ENCODE measurements at places on chromosomes 11 and 22.

GRCh38 chr11:119624102-119624615, 104.8 kb downstream of the NECTIN1 start:
- DNase-seq: no peak

- peak; percentile 16 for DNase-seq
Observed at GRCh38 chr11:118742304-118742703, 48.7 kb downstream of the DDX6 start.

GRCh38 chr11:5611627-5612026, 13.2 kb upstream of the TRIM34 start:
- no peak for DNase-seq

- no peak for DNase-seq
Observed at GRCh38 chr11:105189581-105189980, 50.0 kb upstream of the CARD18 start.

DNA sequence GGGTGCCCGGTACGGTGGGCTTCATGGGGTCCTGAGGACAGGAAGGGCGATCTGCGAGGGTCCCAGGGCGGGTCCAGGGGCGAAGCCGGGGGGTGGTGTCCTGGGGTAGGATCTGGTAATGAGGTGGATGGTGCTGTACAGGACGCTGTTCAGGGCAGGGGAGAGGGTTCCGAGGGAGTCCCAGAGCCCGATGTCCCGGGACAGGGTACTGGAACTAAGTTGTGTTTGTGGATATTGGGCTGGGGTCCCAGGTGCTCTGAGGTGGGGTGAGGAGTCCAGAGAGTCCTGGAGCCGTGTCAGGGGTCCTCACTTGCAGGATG, 426 bp downstream of the LZTR1 start:
- DNase-seq: no peak

DNA sequence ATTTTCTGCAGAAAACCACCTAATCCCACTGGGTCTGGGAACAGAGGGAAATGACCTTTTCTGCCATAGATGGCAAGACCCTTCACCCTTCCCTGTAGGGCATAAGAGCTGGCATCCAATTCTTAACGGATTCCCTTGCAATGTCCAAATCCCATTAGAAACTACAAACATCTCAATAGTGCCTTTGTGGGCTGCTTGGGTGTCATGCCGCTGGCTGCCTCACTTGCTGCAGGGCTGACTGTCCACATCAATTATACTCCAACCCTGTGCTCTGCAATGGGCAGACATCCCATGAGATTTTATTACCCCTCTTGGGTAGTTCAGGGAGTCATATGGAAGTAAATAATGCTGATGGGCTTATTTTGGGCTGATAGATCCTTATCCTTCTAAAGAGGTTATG, 7.3 kb downstream of the GRAP2 start:
- DNase-seq: no peak

- no peak for DNase-seq
Observed at GRCh38 chr11:45247433-45247832, 38.7 kb downstream of the SYT13 start.

DNA sequence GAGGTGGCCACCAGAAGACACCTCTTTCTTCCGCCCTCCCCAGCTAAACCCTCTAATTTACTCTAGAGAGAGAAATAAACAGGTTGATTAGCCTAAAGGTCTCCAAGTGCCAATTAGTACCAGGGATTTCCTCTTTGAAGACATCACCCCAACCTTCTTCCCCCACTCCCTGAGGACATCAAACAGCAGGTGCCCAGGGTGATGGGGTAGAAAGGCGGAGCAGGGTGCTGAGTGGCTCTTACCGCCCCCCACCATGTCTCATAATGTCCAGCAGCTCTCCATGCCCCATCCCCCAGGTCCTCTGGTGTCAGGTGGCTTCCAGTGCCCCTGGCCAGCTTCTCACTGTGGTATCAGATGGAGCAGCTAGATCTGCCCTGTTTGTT, 5.3 kb upstream of the GNAZ start:
- no peak for DNase-seq

GRCh38 chr11:15720460-15720859, 605.7 kb downstream of the INSC start:
- DNase-seq: no peak

- DNase-seq: no peak
Observed at GRCh38 chr11:87894961-87895360, 280.3 kb downstream of the RAB38 start.

GRCh38 chr11:74791333-74792100, 42.9 kb downstream of the RNF169 start:
- no peak for DNase-seq

DNA sequence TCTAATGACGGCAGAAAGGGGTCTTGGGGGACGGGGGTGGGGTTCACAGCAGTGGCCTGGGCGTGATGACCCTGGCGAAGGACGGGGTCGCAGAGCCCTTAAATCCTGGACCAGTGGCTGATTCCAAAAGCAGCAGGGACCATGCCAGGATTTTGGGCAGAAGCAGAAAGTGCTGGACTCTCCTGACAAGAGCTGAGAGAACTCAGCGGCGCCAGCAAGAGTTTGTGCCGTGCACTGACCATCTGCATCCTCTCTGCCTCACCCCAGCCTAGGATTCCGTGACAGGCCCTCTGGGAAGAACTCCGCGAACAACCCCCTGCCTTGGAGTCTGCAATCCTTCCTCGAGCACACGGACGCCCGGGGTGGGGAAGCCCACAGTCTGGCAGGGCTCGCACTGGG, 644 bp upstream of the NDUFV1 start:
- DNase-seq: peak; percentile 25

DNA sequence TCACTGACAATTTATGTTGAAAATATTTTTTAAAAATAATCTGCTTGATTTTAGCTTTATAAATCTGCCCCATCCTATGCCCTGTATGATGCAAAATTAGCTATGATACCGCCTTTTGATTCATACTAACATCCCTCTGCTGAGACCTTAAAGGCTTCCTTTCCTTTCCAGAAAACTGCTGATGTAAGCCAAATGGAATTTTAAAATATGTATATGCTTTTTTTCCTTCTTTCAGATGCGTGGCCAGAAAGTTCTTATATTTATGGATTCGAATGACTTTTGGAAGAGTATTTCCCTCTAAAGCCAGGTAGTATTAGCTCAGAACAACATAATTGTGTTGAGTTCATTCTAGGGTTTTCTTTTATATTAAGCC, 34.5 kb downstream of the SFI1 start:
- peak; percentile 68 for DNase-seq

- DNase-seq: peak; percentile 5
Observed at GRCh38 chr11:91871791-91872190, 352.8 kb upstream of the FAT3 start.

DNA sequence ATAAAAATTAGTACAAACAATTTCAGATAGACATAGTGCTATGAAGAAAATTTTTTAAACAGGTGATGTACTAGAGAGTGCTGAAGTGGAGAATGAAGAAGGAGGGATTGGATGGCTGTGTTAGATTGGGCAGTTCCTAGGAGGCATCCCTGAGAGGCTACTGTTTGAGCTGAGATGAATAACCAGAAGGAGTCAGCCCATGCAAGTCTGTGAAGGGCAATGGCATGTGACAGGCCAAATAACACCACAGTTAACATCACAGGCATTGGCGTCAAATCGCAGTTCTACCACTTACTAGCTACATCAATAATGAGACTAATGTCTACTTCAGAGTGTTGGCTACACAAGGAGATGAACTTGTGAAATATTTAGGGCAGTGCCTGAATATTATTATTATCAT, 35.4 kb downstream of the HORMAD2 start:
- DNase-seq: no peak

DNA sequence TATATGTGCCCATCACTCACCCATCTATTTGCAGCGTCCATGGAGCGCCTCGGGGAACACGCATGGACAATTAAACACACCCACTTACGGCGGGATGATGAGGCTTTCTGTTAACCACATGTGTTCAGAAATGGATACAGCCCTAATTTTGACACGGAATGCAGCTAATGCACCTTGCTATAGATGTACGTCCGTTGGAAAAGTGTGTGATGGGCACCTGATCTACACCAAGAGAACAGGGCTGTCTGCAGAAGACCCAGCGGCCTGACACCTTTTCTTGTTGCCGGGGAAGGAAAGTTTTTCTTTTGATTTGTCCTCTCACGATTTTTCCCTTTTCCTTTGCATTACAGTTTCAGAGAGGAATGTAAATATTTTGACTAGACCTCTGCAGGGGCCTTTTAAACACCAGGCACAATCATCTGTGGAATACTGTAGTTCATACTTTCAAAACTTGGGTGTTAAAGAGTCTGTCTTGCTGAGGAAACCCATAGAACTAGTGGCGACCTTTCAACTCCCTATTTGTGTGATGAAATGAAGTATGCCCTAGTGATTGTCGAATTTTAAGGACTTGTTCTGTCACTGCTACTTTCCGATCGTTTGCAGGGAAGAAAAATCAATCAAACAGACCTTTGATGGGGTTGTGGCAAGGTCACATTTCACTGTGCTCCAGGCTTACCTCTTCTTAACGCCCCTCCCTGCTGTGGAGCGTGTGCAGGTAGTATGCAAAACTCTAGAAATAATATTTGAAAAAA, 16.5 kb upstream of the PAX6 start:
- peak; percentile 61 for DNase-seq

DNA sequence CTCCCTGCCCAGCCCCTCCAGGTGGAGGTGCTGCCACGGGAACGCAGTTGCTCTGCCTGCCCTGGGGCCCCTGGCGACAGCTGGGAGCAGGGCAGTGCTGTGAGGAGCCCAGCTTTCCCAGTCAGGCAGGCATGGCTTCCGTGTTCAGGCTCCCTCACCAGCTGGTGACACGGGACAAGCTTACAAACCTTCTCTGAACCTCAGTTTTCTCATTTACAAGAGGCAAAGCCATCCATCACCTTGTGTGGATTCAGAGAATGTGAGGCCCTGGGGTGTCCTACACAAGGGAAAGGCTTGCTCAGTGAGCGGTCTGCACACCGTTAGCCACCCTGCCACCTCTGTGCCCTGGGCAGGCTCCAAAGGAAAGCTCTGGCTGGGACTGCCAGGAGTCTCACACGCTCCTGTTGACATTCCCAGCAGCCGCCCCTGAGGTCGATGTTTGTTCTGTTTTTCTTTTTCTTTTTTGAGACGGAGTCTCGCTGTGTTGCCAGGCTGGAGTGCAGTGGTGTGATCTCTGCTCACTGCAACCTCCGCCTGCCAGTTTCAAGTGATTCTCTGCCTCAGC, 23.5 kb downstream of the SUN2 start:
- DNase-seq: no peak

- no peak for DNase-seq
Observed at GRCh38 chr22:28958611-28959010, 75.2 kb downstream of the ZNRF3 start.

DNA sequence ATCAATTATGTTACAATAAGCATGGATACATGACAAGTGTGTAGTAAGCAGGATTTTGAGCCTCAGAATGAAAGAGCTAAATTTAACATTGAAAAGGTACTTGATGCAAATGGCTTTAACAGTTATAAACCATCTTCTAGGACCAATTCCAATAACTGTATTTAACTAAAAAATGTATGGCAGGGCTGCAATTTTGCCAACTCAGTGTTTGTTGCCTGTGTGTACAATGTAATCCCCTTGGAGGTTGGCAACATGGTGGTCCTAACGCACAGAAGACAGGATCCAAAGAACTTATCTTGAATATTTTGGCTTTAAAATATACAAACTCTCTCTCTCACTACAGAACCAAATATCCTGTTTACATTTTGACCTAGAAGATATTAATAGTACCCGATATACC, 2314.1 kb downstream of the LRRC4C start:
- no peak for DNase-seq

GRCh38 chr11:1733009-1733715, 17.2 kb downstream of the IFITM10 start:
- DNase-seq: no peak

DNA sequence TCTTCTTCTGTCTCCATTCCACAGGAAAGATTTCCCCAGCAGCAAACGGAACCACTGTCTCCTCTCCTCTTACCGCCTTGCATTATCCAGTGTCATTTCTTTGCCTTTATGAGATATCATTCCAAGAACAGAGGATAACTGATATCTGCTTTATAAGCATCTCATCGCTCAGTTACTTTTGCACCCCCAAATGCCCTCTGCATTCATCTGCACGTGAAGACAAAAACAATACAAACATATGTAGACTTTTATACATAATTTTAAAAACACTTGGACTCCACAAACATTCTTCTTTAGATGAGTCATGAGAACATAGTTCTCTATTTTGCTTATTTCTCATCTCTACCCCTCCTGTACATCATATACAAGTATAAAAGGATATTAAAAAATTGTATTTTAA, 512 bp upstream of the OR51T1 start:
- peak; percentile 43 for DNase-seq

DNA sequence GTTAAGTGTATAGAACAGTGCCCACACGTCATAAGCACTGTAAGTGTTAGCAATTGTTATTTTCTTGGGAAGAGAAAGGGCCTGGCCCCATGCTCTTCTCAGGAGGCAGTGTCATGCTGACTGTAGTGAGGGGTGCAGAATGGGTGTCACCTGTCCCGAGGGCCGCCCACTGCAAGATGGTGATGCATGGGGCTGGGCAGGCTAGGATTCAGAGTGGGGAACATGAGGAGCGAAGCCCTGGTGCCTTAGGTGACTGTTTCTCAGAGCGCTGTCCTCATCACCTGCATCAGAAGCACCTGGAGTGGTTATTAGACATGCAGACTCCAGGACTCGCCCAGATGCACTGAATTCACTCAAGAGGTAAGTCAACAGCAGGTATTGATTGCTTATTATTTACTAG, 101.0 kb upstream of the PARVA start:
- no peak for DNase-seq

- no peak for DNase-seq
Observed at GRCh38 chr11:75509020-75509720, 16.6 kb downstream of the GDPD5 start.

- no peak for DNase-seq
Observed at GRCh38 chr11:2586087-2586792, 113.6 kb downstream of the KCNQ1OT1 start.

DNA sequence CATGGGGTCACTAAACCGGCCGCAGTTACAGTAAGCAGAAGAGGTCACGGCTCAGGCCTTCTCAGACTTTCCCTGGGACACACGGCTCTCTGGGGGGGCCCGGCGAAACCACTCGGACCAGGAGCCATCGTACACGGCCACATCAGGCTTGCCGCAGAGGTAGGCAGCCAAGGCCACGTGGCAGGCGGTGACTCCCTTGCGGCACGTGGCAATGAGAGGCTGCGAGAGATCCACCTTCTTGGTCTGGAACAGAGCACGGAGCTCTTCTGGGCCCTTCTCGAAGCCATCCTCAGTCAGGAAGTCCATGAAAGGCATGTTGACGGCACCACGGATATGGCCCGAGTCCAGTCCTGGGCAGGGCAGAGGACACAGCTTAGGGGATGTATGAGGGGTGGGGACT, 8.3 kb downstream of the TST start:
- no peak for DNase-seq

GRCh38 chr11:118881228-118881627, 2.5 kb upstream of the CXCR5 start:
- no peak for DNase-seq

DNA sequence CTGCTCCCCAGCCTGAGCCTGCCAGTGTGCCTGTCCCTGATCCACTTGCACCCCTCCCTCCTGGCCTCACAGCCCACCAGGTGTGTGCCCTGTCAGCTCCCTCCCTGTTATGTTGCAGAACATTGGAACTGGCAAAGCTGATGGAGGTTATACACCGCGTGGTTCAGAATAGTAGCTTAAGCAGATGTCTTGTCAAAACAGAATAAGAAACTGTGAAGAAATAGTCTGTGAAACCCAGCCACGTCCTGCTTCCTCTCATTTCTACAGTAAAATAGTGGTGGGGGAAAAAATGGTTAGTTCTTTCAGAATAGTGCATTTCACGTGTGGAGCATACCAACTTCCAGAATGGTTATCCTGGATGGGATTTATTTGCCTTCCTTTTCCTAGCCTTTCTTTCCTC, 161.2 kb upstream of the NAV2 start:
- no peak for DNase-seq
